ENCODE measurements at places on chromosomes 12 and 14.

DNA sequence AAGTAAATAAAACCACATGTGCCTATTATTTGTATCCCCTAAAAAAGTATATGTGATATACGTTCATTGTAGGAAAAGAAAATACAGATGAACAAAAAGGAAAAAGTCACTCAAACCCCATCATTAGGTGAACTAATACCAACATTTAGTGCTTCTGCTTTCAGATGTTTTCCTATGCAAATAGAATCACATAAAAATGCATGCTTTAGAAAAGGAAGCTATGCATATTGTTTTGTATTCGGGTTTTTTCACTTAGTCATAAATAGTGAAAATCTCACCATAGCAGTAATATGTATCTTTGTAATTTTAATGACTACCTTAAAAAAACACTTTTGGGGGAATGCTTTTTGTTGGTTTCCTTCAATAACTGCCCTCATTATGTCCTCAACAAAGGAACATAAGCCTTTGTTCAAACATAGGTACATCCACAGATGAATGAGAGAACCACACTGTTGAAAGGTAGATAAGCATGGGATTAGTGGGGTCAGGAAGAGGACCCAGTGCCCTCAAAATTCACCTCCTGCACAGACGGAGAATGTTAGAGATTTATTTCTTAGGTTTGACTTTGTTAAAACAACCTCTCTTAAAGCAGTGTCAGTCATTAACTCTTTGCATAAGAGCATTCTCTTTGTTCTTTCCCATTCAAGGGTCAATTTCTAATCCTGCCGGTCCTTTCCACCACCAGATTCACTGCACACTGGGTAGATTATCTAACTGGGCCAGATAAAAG, 6.5 kb downstream of the AMDHD1 start:
- DNase-seq: no peak

DNA sequence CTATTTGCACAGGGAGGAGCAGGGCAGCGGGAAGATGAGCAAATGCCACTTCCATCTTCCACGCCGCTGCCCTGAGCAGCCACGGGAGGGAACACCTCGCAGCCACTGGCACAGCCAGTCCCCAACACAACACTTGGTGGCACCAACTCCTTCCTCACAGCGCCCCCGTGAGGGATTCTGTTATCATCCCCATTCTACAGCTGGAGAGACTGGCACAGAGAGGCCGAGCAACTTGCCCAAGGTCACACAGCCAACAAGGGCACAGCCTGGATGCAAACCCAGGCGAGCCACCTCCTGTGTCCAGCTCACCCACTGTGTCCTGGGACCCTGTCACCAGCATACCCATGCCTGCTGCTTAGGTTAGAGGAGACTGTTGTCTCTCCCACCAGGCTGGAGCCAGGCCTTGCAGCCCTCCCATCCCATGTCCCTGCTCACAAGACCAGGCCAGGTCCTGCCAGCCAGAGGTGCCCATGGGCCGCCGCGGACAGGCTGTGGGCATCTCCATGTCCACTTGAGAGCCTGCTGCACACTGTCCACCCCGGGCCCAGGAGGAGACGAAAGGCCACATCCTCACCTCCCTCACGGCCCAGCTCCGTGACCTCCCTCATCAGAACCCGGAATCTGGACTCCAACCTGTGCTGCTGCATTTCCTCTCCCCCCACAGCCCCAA, 57.0 kb downstream of the NCOR2 start:
- peak; percentile 61 for DNase-seq

- DNase-seq: no peak
Observed at GRCh38 chr14:55846826-55847446, 266.9 kb downstream of the KTN1 start.

- DNase-seq: no peak
Observed at GRCh38 chr12:76049575-76050251, 18.1 kb upstream of the PHLDA1 start.

GRCh38 chr12:119157528-119157927, 21.2 kb upstream of the HSPB8 start:
- no peak for DNase-seq

GRCh38 chr14:76917158-76917596, 91.0 kb downstream of the LRRC74A start:
- DNase-seq: no peak

DNA sequence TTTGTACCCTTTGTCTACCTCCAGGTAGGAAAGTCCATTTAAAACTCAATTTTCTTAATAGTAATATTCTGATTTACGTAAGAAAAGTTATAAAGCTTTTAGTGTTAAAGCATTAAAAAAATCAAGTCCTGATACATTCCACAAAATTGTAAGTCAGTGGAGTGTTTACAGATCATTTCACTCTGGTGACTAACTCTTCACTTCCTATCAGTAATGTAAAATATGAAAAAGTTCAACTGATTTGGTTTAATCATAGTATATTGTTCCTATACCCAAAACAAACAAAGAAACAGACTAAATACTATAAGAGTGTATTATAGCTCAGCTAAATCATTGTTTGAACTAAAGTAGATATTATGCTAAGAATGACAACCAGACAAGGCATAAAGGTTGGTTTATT, 85.9 kb downstream of the VEZT start:
- DNase-seq: no peak

DNA sequence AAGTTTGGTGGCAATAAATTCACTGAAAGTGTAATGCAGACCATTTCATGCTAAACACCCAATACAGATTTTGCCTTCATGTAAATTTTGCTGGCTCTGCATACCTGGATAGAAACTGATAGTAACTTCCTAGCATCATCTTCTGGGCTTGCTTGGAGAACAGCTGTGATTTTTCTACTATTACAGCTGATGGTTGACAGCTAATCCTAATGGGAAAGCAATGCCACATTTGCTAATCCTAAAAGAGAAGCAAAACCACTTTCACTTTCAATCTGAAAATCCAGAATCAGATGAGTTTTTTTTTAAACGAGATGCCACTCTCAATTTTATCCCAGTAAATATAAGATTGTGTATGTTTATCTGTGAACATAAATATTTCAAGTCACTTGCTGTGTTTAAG, 1035.9 kb downstream of the TRHDE start:
- DNase-seq: no peak

DNA sequence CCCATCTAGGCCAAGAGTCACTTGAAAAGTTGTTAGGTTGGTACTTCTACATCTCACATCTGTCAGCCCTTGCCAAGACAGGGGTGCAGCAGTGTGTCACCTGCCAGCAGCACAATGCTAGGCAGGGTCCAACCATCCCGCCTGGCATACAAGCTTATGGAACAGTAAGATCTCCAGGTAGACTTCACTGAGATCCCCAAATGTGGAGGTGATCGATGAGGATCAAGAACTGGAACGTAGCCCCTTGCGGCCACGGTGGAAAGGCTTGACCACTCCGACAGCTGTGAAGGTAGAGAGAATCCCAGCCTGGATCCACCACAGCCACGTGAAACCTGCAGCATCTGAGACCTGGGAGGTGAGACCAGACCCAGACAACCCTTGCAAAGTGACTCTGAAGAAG, 696.0 kb upstream of the LMO3 start:
- DNase-seq: no peak

- no peak for DNase-seq
Observed at GRCh38 chr12:115023279-115024265, 339.6 kb upstream of the TBX3 start.

- DNase-seq: no peak
Observed at GRCh38 chr14:77616133-77616453, 344 bp downstream of the SPTLC2 start.

- no peak for DNase-seq
Observed at GRCh38 chr14:96114002-96114401, 74.8 kb downstream of the C14orf132 start.

GRCh38 chr14:96413526-96413925, 21.6 kb downstream of the AK7 start:
- DNase-seq: no peak

Measured in hypothalamus (tissue), 51 donors.